Small intestine (tissue), 16 donors: ENCODE measurements at places on chromosomes 12 and 14.

GRCh38 chr12:2877953-2878732 lies 1.1 kb downstream of the RHNO1 start:
- peak; percentile 49 for DNase-seq

GRCh38 chr12:33427071-33427470 lies 12.5 kb downstream of the SYT10 start:
- peak; percentile 55 for DNase-seq

DNA sequence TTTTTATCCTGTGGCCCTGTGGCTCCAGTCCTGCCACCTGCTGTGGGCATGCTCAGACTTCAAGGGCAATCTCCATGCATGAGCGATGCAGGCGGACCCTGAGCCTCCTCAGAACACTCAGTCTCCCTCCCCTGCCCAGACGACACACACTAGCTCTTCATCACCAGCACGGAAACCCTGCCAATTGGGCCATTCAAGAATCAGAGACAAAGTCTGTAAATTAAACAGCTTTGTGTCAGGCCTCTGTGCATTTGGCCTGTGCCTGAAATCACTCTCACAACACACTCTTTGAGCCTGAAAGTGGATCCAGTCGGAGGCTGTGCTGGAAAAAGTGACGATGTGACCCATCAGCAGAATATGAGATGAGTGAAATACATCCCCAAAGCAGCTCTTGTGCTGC lies 12.5 kb downstream of the POU6F1 start:
- no peak for DNase-seq

DNA sequence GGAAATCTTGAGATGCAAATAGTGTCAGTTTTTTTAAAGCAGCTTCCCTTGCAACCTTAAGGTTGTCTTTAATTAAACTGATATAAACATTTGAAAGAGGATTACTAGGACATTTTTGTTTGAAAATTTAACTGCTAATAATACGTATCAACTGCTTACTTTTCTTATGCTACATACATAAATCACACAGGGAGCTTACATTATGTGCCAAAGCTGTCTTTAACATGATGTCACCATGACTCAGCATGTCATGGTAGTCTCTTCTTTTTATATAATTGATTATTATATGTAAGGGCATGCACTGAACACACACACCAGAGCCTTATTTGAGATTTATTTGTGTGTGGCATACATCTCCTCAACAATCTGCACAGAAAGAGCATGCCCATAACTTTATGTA lies 63.0 kb upstream of the PTHLH start:
- no peak for DNase-seq

DNA sequence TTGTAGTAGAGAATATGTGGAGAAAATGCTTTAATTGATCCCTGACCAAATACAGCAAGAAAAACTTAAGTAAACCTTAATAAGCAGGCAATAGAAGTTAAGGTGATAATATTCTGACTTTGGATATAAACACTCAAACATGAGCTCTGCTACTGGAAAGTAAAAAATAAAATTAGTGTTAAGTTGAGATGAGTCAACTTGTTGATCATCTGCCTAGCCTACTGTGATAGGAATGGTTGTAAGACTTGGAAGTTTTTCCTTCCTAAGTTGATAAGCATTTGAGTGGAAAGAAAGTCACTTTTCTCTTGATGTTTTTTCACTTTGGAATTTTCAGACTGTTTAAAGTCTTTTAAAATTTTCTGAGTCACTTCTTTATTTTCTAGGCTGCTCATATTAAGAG lies 26.0 kb downstream of the ADIPOR2 start:
- DNase-seq: no peak

DNA sequence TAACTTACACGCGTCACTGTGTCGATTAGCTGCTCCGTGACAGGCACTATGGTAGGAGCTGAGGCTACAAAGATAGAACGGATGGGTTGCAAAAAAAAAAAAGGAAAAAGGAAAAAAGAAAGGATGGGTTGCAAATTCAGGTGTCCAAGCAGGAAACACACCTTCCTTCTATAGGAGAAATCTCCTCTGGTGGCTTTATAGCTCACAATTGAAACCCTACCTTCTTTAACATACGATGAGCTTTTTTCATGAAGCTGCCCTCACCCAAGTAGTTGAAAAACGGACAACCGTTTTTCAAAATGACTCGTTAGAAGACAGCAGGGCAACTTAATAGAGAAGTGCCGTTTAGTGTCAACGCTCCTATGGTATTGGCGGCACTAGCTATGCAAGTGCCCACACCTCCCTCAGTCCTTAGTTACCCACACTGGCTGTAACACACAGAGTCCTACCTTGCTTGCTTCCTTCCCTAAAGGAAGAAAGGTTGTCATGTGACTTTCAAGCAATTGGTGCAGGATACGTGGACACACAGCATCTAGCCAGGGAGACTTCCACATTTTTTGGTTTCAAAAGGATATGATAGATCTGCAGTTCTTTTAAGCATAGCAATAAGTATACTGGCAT lies 682 bp upstream of the TRIP11 start:
- DNase-seq: peak; percentile 74

GRCh38 chr14:92696366-92696765 lies 52.1 kb downstream of the LGMN start:
- DNase-seq: no peak

DNA sequence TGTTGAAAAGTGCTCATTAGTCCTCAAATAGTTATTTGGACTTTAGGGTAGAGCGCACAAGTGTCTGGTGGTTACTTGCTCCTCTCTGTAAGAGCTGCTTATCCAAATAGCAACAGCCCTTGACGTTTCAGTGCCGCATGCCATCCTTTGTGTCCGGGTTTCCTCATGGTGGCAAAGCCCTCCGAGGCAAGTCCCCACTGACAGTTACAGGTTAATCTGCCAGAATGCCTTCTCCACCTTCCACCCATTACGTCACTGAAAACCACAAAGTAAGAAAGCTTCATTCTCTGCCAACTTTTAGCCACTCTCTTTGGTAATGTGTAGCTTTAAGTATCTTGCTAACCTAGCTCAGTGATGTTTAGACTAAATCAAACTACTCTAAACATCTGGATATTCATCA lies 78.6 kb downstream of the POLR3B start:
- no peak for DNase-seq

- no peak for DNase-seq
Observed at GRCh38 chr12:117688446-117688845, 280.3 kb downstream of the KSR2 start.

- DNase-seq: no peak
Observed at GRCh38 chr12:19014240-19014639, 115.3 kb upstream of the PLEKHA5 start.

DNA sequence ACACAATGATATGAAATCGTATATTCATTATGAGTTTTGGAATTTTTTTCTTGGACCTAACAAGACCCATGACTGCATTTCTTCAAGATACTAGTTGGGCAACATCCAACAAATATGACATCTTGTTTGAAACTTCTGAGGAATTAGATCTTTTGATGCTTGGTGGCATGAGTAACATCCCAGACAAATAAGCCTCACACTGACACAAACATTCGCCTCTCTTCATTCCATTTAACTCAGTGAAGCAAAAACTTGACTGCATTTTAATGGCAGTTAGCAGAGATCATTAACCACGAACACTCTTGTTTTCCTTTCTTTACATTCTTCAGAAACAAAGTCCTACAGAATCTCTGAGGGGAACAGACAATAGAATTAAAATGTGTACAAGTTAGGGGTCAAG lies 758.3 kb downstream of the C12orf50 start:
- no peak for DNase-seq

GRCh38 chr14:78700236-78700635 lies 530.1 kb downstream of the NRXN3 start:
- no peak for DNase-seq

- no peak for DNase-seq
Observed at GRCh38 chr14:105193916-105194782, 13.0 kb upstream of the NUDT14 start.

- DNase-seq: peak; percentile 99
Observed at GRCh38 chr14:68784226-68784910, 8.5 kb downstream of the ZFP36L1 start.

DNA sequence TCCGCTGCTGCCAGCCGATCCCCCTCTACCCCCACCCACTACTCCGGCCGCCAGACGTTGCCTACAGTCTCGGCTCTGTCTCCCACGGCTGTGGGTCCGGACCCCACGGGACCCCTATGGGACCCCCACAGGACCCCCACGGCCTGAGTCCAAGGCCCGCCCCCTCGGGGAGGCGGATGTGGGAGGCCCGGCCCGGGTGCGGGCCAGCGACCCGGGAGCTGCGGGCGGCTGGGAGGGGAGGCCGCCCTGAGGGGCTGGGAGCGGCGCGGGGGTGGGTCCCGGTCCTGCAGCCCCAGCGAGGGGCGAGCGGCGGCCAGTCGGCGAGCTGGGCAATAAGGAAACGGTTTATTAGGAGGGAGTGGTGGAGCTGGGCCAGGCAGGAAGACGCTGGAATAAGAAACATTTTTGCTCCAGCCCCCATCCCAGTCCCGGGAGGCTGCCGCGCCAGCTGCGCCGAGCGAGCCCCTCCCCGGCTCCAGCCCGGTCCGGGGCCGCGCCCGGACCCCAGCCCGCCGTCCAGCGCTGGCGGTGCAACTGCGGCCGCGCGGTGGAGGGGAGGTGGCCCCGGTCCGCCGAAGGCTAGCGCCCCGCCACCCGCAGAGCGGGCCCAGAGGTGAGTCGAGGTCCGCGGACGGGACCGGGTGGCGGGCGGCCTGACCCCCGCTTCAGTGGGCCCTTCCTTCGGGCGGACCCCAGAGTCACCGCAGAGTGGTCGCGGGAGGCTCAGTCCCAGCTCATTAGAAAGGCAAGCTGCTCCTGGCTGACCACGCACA lies at the start of gene ACVRL1:
ACVRL1 (plus strand) TSS at position 422 of the 773 bp plus-strand sequence. CDS start 4,971 bp downstream, outside the sequence.
- DNase-seq: peak; percentile 32

GRCh38 chr14:37594238-37594970 lies 645 bp downstream of the FOXA1 start:
- peak; percentile 95 for DNase-seq

DNA sequence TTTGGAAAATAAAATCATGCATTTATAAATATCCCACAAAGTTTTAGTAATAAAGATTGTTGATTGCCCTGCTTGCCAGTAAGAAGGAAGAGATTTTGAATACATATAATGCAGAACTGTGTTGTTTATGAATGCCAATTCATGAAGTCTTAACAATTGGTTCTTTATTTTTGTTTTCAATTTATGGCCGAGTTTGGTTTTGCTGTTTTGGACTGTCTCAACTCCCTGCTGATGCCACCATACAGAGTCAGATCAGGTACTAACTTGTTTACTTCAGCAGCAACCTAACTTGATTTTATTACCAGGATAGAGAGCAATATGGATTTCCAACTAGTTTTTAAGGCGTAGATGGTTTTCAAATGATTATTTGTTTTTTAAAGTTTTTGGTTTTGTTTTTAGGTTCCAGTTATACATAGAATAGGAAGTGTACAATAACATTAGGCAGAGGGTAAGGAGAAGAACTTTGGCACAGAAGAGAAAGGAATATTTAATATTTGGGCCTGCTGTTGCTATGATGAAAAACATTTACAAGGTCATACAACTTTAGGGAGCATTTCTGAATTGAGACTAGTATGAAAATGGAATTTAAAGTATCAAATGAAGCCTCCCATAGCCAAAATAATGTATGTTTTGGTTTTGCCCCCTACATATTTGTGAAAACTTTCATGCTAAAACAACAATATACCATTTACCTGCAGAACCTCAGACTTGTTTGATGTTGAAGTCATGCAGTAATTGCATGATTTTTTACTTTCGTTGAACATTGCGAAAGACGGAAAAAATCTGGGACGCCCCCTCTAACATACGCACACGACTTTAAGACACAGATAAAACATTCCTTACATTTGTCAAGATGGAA lies 904 bp upstream of the FAM177A1 start:
- no peak for DNase-seq

DNA sequence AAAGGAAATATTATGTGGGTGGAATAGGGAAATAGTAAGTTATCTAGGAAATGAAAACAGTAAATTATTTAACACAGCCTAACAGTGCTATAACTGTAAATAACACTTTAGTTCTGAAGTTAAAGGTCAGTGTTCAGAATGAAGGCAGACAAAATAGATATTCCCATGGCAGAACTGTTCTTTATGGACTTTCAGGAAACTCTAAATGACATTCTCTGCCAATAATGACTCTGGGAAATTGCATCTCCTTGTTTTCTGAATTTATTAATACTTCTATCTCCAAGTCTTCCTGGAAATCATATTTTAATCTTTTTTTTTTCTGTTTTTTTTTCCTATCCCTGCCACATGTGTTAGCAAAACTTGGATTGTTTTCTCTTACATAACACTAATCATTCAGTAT lies 101.4 kb downstream of the PDE3A start:
- no peak for DNase-seq

GRCh38 chr12:24361877-24362580 lies 412.6 kb upstream of the SOX5 start:
- no peak for DNase-seq

DNA sequence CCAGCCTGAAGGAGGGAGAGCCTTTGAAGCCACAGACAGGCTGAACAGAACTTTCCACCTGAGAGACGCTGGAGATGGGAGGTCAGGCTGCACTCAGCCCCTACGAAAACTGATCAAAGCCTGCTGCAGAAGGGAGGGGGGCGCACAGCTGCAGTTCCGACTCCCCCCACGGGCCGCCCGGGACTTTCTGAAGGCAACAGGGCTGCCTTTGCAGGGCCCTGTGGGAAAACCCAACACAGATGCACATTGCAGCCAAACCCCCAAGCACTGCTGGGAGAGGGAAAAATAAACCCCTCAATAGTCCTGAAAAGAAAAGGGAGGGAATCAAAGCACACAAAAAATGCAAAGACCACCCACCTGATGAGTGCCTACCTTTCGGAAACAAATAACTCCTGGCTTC lies 290.6 kb downstream of the ZFP36L1 start:
- no peak for DNase-seq

GRCh38 chr12:52019113-52019770 lies 12.5 kb downstream of the TAMALIN start:
- no peak for DNase-seq

GRCh38 chr12:95474660-95474958 lies 657 bp downstream of the METAP2 start:
- peak; percentile 51 for DNase-seq

DNA sequence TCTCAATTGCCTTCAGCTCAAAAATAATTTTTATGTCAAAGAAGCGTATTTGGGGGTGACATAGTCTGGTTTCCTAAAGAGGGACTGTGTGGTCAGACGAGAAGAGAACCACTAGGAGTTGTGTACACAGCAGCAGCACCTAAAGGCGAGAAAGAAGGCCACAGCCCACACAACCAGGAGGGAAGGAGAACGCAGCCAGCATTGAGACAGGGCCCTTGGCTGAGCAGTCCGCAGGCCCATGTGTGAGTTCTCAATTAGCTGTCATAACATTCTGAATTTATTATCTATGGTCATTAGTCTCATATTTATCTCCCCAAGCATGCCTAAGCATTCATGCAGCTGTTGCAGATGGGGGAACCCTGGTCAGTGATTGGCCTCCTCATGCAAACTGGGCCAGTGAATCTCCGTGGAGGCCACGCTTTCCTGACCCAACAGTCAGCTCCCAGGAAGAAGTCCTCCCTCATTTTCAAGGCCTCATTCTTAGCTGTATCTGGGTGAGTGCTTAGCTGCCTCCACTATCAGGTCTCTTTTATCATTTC lies 81.2 kb upstream of the ATF7IP start:
- peak; percentile 21 for DNase-seq

GRCh38 chr12:70598467-70599193 lies 38.6 kb downstream of the PTPRB start:
- DNase-seq: peak; percentile 23

- DNase-seq: peak; percentile 57
Observed at GRCh38 chr14:76710056-76711010, 50.9 kb upstream of the VASH1 start.
